Mesothelial cell of epicardium (in vitro differentiated cells): ENCODE measurements at places on chromosomes 4 and X.

GRCh38 chr4:174702979-174703478 is 126.0 kb downstream of the GLRA3 start:
- H3K27ac ChIP-seq = no peak overlapping the region
- no peaks in the 10 kb centered on the region for H3K36me3 ChIP-seq

DNA sequence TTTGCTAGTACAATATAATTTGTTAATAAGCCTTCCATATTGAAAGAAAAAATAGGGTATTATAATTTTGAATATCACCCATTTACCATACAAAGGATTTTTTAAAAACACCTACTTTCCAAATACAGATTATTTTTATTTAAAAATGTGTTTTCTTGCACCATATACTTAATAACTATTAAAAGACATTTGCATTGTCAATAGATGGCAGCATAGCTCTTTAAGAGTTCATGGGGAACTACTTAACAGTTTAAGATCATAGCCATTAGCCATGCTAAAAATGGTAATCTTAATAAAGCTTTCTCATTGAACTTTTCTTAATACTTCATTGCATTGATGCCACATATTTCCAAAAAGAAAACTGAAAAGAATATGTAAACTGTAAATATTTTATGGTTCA is 1995.9 kb downstream of the C4orf33 start:
- no peak for DNase-seq
- H3K36me3 ChIP-seq = no peaks in the 10 kb centered on the region
- no peak overlapping the region for H3K27ac ChIP-seq

DNA sequence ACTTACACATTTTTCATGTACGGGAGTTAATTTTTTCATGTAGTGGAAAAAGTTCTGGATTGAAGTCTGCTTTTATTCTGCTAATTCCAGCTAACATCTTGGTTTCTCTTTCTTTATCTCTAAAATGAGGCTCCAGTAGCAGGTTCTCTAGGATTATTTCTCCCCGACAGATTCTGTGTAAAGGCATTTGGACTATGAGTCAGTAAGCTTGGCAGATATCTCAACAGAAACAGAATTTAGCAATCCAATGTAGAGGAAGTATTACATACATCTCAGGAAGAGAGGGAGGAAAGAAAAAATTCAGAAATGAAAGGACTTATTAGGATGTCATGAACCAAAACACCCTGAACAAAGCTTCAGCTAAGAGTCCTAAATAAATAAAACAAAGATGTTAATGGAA is 1682.3 kb upstream of the TENM3 start:
- H3K4me3 ChIP-seq = no peak overlapping the region
- H3K4me1 ChIP-seq = peaks cover 21% of the 10 kb centered on the region
- H3K27ac ChIP-seq = no peak overlapping the region
- no peaks in the 10 kb centered on the region for H3K36me3 ChIP-seq
- H3K27me3 ChIP-seq = no peaks in the 10 kb centered on the region

DNA sequence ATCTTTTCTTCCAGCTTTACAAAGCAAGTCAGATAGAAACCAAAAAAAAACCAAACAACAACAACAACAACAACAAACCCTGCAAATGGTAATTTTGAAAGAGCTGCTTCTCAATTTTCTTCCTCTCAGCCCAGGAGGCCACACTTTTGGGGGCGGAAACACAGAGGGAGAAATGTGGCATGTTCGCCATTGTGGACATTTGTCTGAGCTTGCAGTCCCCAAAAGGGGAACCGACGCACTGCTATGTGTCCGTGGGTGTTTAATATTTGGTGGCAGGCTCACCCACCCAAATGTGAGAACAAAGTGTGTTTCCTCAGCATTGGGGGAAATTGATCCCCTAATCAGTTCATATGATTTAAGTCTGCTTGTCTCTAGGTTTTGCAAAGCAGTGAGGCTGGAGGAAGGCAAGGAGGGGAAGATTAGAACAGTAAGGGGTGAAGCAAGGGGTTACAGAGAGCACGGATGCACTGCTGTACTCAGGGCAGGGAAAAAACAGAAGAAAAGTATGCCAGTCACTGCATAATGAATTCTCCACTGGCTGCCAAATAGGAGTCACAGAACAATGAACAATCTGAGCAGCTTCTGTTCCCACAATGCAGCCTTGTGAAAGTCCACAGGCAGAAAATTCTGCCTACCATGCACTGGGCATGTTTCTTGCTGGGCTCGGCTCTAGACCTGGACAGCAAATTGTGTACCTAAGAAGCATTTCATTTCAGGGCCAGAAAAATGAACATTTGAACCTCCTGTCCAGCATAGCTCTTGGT is 74.7 kb upstream of the GPM6B start:
- no peaks in the 10 kb centered on the region for H3K27me3 ChIP-seq
- H3K36me3 ChIP-seq = no peaks in the 10 kb centered on the region
- peaks cover 3% of the 10 kb centered on the region for H3K4me1 ChIP-seq
- H3K27ac ChIP-seq = no peak overlapping the region

DNA sequence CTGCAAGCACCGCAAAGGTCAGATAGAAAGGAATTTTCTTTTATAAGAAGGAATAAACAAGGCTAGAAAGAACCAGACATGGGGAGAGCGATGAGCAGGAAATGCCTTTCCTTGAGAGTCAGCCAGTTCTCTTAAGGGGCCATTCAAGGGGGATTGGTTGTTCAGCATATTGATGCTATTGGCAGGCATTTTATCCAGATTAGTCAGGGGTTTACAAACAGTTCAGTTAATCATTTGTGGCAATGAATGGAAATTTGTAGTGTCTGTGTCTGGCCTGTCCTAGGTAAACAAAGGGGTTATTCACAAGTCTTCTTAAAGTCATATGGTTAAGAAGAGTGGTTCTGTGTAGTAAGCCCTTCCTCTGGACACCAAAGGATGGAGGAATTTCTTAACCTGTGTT is 184.7 kb upstream of the FRMPD4 start:
- no peaks in the 10 kb centered on the region for H3K36me3 ChIP-seq
- DNase-seq = no peak
- H3K4me1 ChIP-seq = peaks cover 6% of the 10 kb centered on the region
